Activated CD4-positive, alpha-beta T cell treated with anti-CD3 and anti-CD28 coated beads, Interleukin-2, amount 50 U/mL, for 24 hours (primary cell): ENCODE measurements at places on chromosomes 1 and 21.

DNA sequence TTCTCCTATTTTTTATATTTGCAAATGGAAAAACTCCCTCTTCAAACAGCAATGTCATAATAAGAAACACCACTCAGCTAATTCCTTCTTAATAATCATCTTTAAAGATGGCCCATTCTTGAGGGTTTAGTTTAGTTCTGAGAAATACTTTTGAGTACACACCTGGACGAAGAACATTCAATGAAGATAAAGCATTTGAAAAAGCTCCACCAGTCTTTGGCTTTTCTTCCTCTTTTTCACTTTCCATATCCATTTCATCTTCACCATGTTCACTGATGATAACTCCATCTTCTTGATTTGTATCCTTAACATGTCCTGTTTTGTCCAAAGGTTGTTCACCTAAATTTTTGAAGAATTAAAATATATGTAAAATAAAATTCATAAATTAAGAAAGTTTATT, 7.4 kb downstream of the PAXBP1 start:
- DNase-seq: no peak

- DNase-seq: no peak
Measured at GRCh38 chr1:233229288-233229687, 66.2 kb downstream of the PCNX2 start.

GRCh38 chr1:95699149-95699953, 465.3 kb downstream of the RWDD3 start:
- DNase-seq: no peak

DNA sequence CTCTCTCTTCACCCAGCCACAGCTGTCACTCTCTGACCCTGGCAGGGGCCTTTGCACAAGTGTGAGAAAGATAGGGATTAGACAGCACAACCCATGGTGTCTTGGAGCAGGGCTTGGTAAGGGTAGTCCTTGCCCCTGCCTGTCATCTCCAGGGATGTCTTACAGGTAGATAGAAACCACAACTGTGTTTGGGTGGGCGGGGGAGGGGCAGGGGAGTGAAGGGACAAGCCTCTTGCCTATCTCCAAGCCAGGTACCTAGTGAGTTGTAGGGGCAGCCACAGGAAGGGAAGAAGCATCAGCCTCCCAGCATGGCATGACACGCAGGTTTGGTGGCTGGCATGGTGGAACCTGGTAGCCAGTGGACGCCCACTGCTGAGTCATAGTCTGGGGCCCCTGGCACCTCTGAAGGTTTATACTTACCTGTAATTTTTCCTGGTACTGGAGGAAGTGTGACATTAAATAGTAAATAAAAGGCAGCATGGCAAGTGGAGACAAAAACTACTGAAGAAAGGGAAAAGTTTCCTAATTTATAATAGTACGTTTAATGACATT, 97.5 kb downstream of the CLEC20A start:
- no peak for DNase-seq

- no peak for DNase-seq
Measured at GRCh38 chr21:37767984-37768383, 148.3 kb downstream of the KCNJ6 start.

GRCh38 chr1:33119050-33119449, 38.1 kb downstream of the AZIN2 start:
- DNase-seq: no peak

DNA sequence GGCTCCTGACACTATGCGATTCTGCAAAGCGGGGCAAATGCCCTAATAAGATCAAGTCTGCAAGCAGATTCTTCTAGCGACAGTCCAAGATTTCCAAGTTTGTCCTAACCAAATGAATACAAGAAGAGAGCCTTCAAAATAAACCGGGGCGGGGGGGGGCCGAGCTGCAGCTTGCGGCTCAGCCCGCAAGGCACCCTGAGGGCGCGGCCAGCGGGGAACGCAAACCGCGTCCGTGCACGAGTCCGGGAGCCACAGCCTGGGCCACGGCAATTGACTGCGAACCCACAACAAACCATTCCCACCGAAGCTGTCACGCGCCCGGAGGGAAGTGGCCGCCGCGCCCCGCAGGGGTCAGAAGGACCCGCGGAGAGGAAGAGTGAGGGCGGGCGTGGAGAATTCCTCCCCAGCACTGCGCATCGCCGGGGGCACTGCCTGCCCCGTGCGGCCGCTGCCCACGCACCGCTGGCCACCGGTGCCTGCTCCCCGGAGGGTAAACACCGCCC, 687 bp downstream of the TGFBR3 start:
- DNase-seq: no peak

GRCh38 chr21:39381009-39381408, 32.1 kb upstream of the HMGN1 start:
- no peak for DNase-seq

- no peak for DNase-seq
Measured at GRCh38 chr21:40489001-40489400, 358.0 kb downstream of the DSCAM start.

DNA sequence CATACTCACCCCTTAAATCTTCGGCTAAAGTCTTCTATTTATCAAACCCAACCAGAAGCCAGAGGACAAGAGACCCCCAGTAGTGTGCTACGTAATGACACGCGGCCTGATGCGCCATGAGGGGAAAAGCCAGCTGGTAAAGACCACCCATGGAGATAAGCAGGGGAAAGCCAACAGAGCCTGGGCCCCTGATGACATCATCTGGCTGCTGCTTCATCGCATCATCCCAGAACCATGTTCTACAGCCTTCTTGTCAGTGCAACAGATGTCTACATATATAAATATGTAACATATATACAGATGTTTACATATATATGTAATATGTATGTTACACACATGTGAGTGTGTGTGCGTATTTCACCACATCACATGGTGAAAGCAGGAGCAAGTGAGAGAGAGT, 81.7 kb upstream of the VANGL1 start:
- no peak for DNase-seq

DNA sequence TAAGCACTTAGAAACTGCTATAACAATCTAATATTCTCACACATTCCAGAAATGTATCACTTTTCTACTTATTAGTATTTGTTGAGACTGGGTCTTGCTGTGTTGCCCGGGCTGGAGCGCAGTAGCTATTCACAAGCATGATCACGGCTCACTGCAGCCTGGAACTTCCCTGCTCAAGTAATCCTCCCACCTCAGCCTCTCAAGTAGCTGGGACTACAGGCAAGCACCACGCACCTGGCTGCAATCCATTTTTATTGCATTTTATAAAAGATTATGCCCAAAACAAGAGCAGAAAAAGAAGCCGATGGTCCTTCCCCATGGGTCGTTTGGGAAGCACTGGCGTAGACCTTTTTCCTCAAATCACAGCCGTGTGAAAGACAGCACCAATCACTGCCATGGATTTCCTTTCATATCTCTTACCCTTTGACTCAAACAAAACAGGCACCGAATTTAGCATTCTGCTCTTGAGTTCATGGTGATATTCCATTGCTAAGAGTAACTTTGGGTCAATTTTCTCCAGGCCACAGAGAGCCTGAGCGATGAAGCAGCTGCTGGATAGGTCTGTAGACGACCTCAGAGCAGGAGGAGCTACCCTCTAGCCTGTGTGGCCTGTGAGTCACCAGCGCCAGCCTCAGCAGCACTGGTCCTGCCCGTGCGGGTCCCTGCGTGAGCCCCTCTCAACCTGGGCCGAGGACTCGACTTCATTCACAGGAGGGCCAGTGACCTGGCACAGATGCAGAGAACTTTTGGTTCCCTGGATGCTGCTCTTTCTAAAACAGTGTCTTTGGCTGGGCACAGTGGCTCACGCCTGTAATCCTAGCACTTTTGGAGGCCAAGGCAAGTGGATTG, 80.8 kb downstream of the PIK3CD start:
- DNase-seq: no peak

DNA sequence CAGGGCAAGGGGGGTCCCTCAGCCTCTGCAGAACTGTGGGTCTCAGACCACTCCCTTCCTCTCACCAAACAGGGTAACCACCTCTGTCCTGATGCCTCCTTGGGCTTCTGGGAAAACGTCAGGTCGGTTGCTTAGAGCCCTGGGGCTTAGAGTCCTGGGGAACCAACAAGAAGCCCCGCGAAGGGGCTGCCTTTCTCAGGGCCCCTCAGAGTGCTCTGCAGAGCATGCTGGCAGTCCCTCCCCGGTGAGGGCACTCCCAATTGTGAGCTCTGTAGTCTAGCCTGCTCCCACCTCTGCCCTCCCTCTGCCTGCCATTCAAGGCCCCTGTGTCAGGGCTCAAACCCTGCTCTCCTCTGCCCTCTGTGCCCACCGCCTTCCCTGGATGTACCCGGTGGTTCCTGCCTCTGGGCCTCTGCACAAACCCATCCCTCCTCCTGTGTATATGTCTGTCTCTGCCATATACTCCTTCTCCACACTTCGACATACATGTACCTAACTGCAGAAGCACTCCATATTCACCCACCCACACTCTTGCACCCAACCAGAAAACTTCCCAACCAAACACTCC, 92.3 kb downstream of the DMRTB1 start:
- no peak for DNase-seq

DNA sequence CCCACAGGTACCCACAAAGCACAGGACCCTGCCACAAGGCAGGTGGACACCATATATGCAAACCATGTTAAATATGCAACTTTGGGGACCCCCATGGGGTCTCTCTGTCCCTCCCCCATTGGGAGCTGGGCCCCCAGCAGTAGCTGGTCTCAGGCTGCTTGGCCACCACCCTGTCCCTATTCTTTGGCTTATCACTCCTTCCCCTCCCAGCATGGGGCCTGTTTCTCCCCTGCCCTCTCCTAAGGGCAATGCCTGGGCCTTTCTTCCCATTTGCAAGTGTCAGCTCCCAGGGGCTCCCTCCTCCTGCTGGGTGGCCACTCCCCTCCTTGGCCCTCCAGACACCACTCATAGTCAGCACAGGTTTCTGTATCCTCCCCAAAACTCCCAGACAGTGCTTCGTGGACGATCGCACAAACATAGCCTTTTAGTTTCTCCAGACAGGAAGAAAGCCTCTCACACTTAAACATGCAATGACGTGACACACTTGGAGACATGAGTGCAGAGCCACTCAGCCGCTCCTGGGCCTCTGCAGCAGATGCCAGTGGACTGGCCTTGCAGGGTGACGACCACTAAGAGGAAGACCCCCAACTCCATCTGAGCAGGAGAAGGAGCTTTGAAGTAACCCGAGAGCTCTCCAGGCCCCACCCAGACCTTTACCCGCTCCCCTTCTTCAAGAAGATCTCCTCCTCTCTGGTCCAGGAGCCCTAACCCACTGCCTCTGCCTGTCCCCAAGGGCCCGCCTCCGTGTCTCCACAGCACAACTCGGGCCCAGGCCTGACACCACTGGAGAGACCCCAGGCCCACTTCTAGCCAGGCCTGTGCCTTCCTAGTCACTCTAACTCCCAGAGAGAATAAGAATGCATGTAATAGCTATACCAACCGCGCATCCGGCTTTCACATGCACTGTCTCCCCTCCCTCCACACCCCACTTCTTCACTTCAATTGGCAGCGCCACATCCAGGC, 22.9 kb downstream of the CITED4 start:
- no peak for DNase-seq

DNA sequence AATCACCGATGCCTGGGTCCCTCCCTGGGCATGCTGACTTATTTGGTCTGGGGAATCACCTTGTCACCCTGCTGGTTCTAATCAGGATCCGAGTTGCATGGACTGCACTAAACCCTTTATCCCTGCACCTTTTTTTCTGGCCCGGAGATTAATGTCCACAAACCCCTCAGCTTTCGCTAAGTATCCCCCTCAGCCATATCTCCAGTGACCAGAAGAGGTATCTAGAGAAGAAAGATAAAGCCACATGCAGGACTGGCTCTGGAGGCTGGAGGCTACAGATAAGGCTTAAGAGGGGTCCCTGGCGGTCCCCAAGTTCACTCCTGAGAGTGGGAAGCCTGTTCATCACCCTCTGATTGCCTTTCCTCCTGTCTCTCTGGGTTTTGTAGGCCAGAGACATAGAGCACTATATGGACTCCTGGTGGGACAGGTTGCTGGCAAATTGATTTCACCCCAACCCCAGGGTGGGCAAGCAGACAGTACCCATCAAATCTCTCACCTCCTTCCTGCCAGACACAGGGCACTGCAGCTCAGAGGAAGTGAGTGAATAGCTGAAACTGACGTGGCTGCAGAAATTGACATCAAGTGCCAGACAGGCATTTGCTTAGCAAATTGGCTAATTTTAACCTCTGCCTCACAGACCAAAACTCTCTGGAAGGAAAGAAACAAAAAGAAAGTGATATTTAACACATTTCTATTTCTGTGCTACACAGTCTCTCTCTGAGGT, 38.8 kb downstream of the HMGB4 start:
- DNase-seq: no peak

- DNase-seq: no peak
Measured at GRCh38 chr1:94646786-94647555, 105.4 kb upstream of the F3 start.

DNA sequence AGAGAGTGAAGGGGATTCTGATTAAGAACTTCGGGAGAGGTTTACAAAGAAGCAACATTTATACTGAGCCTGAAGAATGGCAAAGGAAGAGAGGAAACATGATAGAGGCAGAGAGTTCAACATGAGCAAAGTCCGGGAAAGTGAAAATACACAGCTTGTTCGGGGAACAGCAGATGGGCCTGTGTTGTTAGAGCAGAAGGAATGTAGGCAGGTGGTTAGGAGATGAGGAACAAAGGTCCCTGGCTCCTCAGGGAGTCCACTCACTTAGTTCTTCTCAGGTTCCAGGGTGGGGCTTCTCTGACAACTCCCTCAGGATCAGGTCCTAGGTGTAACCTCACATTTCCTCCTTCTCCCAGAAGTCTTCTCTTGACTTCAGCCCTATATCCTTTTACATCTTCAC, 5.1 kb upstream of the ZNF326 start:
- no peak for DNase-seq

DNA sequence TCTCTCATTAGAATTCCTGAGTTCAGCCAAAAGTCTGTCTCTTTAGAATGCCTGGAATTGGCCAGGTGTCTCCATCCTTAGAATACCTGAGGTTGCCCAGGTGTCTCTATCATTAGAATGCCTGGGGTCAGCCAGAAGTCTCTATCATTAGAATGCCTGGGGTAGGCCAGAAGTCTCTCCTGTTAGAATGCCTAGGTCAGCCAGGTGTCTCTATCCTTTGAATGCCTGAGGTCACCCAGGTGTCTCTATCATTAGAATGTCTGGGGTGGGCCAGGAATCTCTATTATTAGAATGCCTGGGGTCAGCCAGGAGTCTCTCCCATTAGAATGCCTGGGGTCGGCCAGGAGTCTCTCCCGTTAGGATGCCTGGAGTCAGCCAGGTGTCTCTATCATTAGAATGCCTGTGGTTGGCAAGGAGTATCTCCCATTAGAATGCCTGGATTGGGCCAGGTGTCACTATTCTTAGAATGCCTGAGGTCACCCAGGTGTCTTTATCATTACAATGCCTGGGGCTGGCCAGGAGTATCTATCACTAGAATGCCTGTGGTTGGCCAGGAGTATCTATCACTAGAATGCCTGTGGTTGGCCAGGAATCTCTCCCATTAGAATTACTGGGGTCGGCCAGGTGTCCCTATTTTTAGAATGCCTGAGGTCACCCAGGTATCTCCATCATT, 43.0 kb downstream of the RNF187 start:
- no peak for DNase-seq

DNA sequence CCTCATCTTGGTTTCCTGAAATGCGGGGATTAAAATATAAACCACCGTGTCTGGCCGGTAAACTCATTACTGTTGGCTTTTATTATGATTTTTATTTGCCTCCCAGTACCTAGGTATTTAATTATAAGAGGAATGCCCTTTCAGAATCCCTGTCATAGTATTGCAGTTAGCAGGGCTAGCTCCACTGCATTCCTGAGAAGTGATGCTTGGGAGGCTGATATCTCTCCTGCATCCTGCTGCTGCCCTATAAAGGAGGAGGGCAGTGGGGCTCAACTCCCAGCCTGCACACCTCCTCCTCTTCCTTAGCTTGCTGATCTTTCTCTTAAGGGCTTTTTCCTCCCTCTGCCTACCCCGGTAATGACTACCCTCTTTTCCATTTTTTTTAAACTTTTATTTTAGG, 19.9 kb upstream of the DISC1 start:
- no peak for DNase-seq
